ENCODE measurements at places on chromosomes 6 and 20.

- peaks cover 2% of the 10 kb centered on the region for H3K27me3 ChIP-seq
Measured at GRCh38 chr6:5072440-5072839, 12.7 kb upstream of the PPP1R3G start.

DNA sequence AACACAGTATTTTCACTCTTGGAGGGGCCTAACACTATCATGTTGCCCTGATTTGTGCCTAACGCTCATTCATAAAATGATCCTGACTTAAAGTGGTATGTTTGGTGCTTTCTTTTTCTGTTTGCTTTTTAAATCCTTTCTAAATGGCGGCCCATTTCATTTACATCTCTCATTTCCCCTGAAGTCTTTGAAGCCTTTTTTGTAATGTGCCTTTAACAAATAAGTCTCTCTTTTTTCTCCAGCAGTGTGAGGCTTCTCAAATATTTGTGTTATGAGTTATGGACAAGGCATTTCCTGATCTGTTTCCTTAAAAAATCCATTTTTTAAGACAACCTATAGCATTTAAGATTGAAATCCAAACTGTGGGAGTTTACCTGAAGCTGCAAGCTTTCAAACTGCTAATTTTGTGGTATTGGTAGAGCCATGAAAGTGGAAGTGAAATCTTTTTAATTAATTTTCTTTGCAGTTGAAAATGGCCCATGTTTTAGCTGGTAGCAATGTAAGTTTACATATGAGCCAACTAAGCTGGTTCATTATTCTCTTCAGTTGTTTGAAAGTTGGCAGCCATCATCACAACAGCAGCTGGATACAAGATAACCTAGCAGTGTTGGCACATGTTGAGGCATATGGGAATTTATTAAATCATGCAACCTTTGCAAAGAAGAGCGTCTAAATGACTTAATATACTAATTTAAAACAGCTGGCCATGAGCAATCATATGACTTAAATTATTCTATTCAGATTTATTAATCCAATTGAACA is 469.7 kb downstream of the CDKAL1 start:
- peaks cover 3% of the 10 kb centered on the region for H3K4me1 ChIP-seq
- H3K27ac ChIP-seq, result no peak overlapping the region
- H3K4me3 ChIP-seq, result no peak overlapping the region
- no peak for DNase-seq

- no peaks in the 10 kb centered on the region for H3K27me3 ChIP-seq
- no peak overlapping the region for H3K27ac ChIP-seq
- peaks cover 56% of the 10 kb centered on the region for H3K36me3 ChIP-seq
- no peak overlapping the region for H3K4me3 ChIP-seq
- peaks cover 1% of the 10 kb centered on the region for H3K4me1 ChIP-seq
Measured at GRCh38 chr6:130105996-130106704, 87.8 kb downstream of the L3MBTL3 start.

GRCh38 chr20:401682-402495 is 6.2 kb upstream of the RBCK1 start:
- no peaks in the 10 kb centered on the region for H3K27me3 ChIP-seq
- peak overlapping the region; percentile 69 for H3K27ac ChIP-seq
- H3K36me3 ChIP-seq, result peaks cover 16% of the 10 kb centered on the region
- H3K4me1 ChIP-seq, result peaks cover 22% of the 10 kb centered on the region
- no peak for DNase-seq
- H3K4me3 ChIP-seq, result peak overlapping the region; percentile 4

DNA sequence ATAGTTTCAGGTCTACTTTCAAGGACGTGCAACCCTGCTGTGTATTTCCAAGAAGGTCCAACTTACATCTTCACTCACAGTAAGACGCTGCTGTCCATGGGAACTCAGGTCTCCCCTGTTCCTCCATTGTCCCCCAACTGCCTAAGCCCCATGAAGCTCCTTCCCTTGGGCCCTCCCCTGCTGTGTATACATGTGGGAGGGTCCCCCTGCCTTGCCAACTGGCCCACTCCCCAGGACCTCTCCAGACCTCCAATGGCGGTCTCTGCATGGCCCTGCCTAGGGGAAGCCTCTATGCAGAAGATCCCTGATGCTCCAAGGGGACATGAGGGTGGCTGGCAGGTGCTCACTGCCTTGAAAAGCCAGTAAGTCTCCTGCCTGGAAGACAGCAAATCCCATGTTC is 186.7 kb upstream of the CST7 start:
- no peaks in the 10 kb centered on the region for H3K36me3 ChIP-seq
- no peaks in the 10 kb centered on the region for H3K4me1 ChIP-seq
- H3K27me3 ChIP-seq, result peaks cover 29% of the 10 kb centered on the region
- no peak overlapping the region for H3K4me3 ChIP-seq
- no peak for DNase-seq

DNA sequence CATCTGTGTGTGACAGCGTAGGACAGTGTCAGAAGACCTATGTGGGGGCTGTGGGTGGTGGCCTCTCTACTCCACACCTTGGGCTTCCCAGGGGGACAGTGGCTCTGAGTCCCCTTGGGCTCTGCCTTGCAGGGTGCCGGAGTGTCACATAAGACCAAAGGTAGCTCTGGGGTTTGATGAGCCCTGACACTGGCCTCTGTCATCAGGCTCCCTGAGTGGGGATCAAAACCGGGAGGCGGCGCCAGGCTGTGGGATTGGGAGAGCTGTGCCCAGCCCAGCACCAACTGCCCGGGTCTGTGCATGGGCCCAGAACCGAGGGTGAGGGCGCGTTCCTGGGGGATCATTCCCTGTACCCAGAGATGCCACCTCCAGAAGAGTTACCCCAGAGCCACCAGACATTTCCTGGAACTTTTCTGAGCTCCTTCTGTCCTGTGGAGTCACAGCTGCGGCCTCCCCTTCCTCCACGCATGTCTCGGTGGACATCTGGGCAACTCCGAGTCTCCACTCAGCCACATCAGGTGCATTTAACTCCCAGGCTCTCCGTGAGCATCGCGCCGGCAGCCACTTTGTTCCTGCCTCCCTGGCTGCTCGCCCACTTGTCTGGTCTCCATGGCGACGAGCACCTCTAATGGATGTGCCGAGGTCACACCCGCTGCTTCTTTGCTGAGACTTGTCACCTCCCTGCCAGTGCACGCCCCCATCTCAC is 94.7 kb downstream of the TMEM242 start:
- no peak overlapping the region for H3K27ac ChIP-seq
- H3K27me3 ChIP-seq, result peaks cover 17% of the 10 kb centered on the region
- H3K4me1 ChIP-seq, result peaks cover 22% of the 10 kb centered on the region

- H3K36me3 ChIP-seq, result no peaks in the 10 kb centered on the region
- no peak for DNase-seq
- no peak overlapping the region for H3K4me3 ChIP-seq
Measured at GRCh38 chr6:163053667-163054344, 326.0 kb downstream of the PACRG start.

GRCh38 chr6:32047855-32048766 is 9.9 kb downstream of the CYP21A2 start:
- DNase-seq, result peak; percentile 78
- H3K36me3 ChIP-seq, result no peaks in the 10 kb centered on the region
- H3K4me3 ChIP-seq, result no peak overlapping the region
- H3K27me3 ChIP-seq, result no peaks in the 10 kb centered on the region
- H3K27ac ChIP-seq, result no peak overlapping the region
- peaks cover 3% of the 10 kb centered on the region for H3K4me1 ChIP-seq

DNA sequence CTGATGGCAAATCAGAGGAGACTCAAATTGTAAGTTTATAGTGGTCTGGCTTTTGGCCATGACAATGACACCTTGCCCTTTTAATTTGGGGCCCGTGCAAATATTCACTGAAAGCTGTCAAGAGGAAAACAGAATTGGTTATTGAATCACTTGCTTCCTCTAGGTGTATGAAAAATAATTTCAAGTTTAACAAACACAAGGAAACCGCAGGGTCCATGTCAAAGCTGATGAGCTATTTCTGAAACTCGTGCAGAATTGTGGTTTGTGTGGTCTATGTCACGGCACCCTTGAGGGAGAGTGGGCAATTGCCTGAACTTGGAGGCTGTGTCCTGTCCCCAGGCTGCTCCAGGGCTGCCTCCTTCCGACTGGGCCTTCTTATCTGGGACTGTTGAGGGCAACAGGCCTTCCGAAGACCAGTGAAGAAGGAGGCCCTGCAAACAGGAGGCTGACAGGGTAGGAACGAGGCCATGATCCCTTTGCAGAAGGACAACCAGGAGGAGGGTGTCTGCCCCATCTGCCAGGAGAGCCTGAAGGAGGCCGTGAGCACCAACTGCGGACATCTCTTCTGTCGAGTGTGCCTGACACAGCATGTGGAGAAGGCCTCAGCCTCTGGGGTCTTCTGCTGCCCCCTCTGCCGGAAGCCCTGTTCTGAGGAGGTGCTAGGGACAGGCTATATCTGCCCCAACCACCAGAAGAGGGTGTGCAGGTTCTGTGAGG is 788 bp downstream of the TRIM40 start:
- peaks cover 56% of the 10 kb centered on the region for H3K27me3 ChIP-seq
- no peak overlapping the region for H3K4me3 ChIP-seq
- H3K4me1 ChIP-seq, result peaks cover 8% of the 10 kb centered on the region

- DNase-seq, result no peak
- H3K4me1 ChIP-seq, result no peaks in the 10 kb centered on the region
- H3K36me3 ChIP-seq, result no peaks in the 10 kb centered on the region
- H3K4me3 ChIP-seq, result no peak overlapping the region
Measured at GRCh38 chr6:126625019-126625418, 285.1 kb downstream of the CENPW start.

DNA sequence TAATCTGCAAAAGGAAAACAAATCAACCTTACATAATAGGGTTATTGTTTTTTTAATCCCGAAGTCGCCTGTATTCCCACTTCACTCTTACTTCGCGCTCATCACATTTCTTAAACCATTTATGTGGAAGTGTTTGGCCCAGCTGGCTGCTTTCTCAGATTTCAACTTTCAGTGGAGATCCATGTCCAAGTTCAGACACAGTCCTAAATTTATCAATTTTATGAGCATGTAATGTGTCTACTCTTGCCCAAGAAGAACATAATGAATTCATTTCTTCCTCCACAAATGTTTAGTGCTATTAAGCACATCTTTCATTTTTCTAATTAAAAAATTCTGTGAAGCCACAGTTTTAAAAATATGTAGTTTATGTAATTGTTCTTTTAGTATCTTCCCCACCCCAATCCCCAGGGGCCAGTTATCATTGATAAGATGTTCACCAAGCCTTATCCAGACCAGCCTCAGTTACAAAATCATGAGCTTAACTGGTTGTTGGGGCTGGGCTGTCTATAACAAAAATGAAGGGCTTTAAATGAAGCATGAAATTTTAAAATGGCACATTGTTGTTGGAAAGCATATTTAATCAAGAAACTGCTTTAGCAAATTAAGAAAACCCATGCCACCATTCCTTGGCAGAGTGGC is 151.7 kb downstream of the UST start:
- H3K36me3 ChIP-seq, result no peaks in the 10 kb centered on the region
- no peak overlapping the region for H3K4me3 ChIP-seq
- H3K27me3 ChIP-seq, result peaks cover 7% of the 10 kb centered on the region
- H3K4me1 ChIP-seq, result no peaks in the 10 kb centered on the region
- DNase-seq, result no peak

GRCh38 chr20:53253668-53254067 is 281.5 kb downstream of the TSHZ2 start:
- no peak for DNase-seq
- H3K4me1 ChIP-seq, result no peaks in the 10 kb centered on the region
- H3K36me3 ChIP-seq, result no peaks in the 10 kb centered on the region
- no peak overlapping the region for H3K27ac ChIP-seq
- H3K27me3 ChIP-seq, result no peaks in the 10 kb centered on the region

GRCh38 chr6:163354761-163355425 is 59.6 kb upstream of the QKI start:
- H3K4me1 ChIP-seq, result no peaks in the 10 kb centered on the region
- H3K36me3 ChIP-seq, result no peaks in the 10 kb centered on the region
- no peak overlapping the region for H3K27ac ChIP-seq
- no peaks in the 10 kb centered on the region for H3K27me3 ChIP-seq

- H3K27me3 ChIP-seq, result no peaks in the 10 kb centered on the region
- no peak overlapping the region for H3K4me3 ChIP-seq
- no peak for DNase-seq
- no peak overlapping the region for H3K27ac ChIP-seq
Measured at GRCh38 chr6:120700001-120700400, 634.3 kb downstream of the TBC1D32 start.

- H3K4me3 ChIP-seq, result no peak overlapping the region
- H3K36me3 ChIP-seq, result no peaks in the 10 kb centered on the region
- H3K27ac ChIP-seq, result no peak overlapping the region
- no peak for DNase-seq
Measured at GRCh38 chr20:4729265-4729664, 7.6 kb downstream of the PRND start.

DNA sequence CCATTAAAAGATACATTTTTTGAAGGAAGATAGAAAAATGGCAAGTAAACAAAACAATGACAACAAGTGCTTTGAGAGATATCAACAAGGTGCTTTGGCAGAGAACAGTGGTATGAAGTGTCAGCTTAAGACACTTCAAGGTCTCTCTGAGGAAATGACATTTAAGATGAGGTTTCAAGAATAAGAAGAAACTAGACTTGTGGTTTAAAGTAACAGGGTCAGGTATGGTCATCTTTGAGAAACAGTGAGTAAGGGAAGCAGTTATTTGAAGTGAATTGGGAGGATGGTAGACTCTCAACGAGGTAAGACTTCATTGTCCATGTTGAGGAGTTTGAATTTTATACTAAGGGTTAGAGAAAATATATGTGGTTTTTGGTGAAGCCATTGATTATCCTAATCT is 77.8 kb downstream of the SYCP2L start:
- H3K4me3 ChIP-seq, result no peak overlapping the region
- H3K36me3 ChIP-seq, result no peaks in the 10 kb centered on the region
- DNase-seq, result no peak
- H3K27ac ChIP-seq, result no peak overlapping the region
- H3K27me3 ChIP-seq, result peaks cover 14% of the 10 kb centered on the region

- no peak for DNase-seq
- no peaks in the 10 kb centered on the region for H3K27me3 ChIP-seq
- H3K4me1 ChIP-seq, result peaks cover 2% of the 10 kb centered on the region
- no peak overlapping the region for H3K4me3 ChIP-seq
- no peaks in the 10 kb centered on the region for H3K36me3 ChIP-seq
Measured at GRCh38 chr6:16045238-16045637, 83.6 kb upstream of the MYLIP start.

GRCh38 chr20:43755851-43756250 is 29.0 kb upstream of the GTSF1L start:
- peaks cover 8% of the 10 kb centered on the region for H3K36me3 ChIP-seq
- no peak overlapping the region for H3K27ac ChIP-seq
- H3K4me3 ChIP-seq, result no peak overlapping the region

- no peak overlapping the region for H3K27ac ChIP-seq
- no peak overlapping the region for H3K4me3 ChIP-seq
- H3K36me3 ChIP-seq, result no peaks in the 10 kb centered on the region
Measured at GRCh38 chr20:24364482-24364881, 104.9 kb upstream of the SYNDIG1 start.

- no peaks in the 10 kb centered on the region for H3K36me3 ChIP-seq
- no peaks in the 10 kb centered on the region for H3K4me1 ChIP-seq
- DNase-seq, result no peak
- H3K27ac ChIP-seq, result no peak overlapping the region
- no peak overlapping the region for H3K4me3 ChIP-seq
- H3K27me3 ChIP-seq, result no peaks in the 10 kb centered on the region
Measured at GRCh38 chr6:47061309-47062300, 19.5 kb upstream of the ADGRF1 start.

- DNase-seq, result no peak
- no peaks in the 10 kb centered on the region for H3K27me3 ChIP-seq
- H3K4me3 ChIP-seq, result no peak overlapping the region
- H3K4me1 ChIP-seq, result no peaks in the 10 kb centered on the region
- H3K27ac ChIP-seq, result no peak overlapping the region
Measured at GRCh38 chr6:23213193-23213592, 643.8 kb downstream of the HDGFL1 start.

GRCh38 chr6:33988121-33989015 is 157.5 kb downstream of the GRM4 start:
- peaks cover 4% of the 10 kb centered on the region for H3K27me3 ChIP-seq
- H3K4me3 ChIP-seq, result no peak overlapping the region
- peaks cover 1% of the 10 kb centered on the region for H3K4me1 ChIP-seq
